ENCODE measurements at places on chromosomes 1 and 21.

DNA sequence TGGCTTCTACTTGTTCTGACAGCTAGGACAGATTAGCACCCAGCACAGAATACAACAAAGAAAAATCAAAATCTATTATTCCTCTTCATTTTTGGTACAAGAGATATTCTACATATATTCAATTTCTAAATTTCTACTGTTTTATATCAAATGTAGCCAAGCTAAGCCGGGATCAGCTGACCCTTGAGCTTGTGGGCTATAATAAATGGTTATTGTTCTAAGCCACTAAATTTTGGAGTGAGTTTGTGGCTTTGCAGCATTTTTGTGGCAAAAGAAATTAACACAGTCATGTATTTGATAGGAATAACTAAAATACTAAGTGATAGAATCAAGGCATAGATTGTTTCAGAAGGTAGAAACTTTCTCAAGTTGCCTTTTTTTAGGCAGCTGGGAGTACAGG, 50.7 kb downstream of the APP start:
- no peak for DNase-seq

GRCh38 chr1:108504447-108504846, 54.3 kb downstream of the NBPF6 start:
- DNase-seq, result no peak

GRCh38 chr1:172818841-172819527, 160.1 kb downstream of the FASLG start:
- no peak for DNase-seq

DNA sequence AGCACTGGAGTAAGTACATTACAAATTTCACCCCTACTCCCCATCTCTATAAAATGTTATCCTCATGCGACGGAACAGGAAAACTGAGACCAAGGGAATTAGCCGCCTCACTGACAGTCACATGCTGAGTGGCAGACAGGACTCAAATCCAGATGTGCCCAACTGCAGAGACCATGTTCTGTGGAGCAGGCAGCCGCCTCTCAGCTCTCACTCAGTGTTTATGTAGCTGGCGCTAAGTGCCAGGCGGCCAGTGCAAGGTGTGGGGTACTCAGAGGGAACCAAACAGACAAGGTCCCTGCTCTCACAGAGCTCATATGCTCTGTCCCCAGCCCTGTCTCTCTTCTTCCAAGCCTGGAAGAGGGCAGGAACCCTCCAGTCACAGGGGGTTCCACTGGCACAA, 5.1 kb downstream of the CAPZB start:
- DNase-seq, result no peak

Data from epithelial cell of esophagus (primary cell).